Activated CD4-positive, alpha-beta memory T cell treated with anti-CD3 and anti-CD28 coated beads for 36 hours (primary cell): ENCODE measurements at places on chromosomes 2 and 18.

DNA sequence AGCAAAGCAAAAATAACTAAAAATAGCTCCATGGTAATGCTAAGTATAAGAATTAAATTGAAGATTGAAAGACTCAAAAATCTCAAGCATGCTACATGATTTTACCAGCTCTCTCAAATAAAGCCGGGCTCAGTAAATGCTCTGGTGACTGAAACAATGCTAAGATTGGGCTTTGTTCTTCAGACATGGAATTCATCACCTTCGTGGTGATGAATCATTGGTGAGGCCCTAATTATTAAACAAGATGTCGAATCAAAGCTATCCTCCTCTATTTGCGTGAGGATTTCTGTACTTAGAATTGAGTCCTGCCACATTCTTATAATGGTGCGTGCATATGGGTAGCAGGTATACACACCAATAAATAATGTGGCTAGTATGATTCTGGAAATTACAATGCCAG is 58.8 kb upstream of the LRRTM1 start:
- DNase-seq, result no peak

GRCh38 chr2:101012706-101013181 is 10.7 kb downstream of the RPL31 start:
- peak; percentile 24 for DNase-seq

DNA sequence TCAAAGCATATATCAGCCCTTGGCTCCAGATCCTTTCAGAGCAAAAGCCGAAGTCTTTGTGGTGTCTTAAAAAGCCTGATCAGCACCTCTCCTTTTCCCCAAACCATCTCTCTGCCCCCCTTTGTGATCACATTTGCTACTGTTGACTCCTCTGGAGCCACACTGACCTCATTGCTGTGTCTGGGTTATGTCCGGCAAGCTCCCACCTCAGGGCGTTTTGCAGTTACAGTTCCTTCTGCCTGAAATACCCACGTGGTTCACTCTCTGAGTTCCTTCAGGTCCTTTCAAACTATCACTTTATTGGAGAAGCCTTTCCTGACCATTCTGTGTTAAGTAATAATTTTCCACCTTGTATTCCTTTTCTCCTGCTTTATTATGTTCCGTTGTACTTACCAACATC is 11.8 kb downstream of the C2orf69 start:
- DNase-seq, result no peak

DNA sequence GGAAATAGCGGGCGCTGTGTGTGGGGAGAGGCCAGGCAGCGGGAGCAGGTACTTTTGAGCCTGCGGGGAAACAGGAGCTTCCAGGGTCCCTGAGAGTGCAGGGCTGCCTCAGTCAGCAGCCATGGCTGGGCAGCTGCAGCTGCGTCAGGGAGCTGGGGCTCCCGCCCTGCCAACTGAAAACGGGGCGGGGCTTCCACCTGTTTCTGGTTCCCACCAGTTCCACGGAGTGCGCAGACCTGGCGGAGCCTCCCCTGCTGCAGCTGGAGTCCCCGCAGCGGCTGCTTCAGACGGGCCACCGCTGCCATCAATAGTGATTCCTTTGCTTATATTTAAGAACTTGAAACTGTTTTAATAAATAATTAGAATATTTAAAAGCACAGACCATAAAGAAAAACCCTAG is 30.6 kb upstream of the RPRM start:
- no peak for DNase-seq

- DNase-seq, result no peak
Observed at GRCh38 chr18:44602380-44602779, 78.3 kb upstream of the SETBP1 start.

- no peak for DNase-seq
Observed at GRCh38 chr2:207697411-207697810, 14.0 kb upstream of the CCNYL1 start.

DNA sequence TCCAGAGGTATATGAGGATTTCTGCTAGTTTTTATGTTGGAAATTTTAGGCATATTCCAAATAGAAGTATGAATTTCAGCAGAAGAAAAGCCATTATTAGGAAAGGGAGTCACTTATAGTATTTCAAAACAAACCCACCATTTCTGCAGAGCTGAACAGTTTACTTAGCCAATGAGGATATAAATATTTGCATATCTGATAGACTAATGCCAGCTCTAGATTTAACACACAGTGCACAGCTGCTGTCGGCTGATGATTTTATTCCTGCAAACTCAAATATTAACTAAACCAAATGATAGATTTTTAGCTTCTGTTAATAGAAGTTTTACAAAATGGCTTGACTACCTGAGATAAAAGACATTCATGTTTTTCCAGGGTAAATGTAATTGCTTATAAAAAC is 375.8 kb upstream of the FANCL start:
- no peak for DNase-seq

DNA sequence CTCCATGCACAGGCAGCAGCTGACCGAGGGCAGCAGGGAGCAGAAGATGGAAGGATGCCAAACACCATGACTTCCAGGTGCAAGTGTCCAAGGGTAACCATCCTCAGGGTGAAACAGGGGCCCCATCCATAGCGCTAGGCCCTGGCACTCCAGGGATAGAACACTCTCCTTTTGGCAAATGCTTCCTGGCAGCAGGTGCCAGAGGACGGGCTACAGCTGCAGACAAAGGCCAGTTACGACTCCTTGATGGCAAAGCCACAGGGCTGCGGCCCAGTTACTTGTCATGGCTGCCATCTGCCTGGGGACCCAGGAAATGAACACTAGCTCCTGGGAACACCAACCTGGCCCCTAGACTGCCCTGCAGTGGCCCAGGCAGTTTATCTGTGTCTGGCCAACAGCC is 178.8 kb downstream of the TMEM163 start:
- DNase-seq, result no peak

DNA sequence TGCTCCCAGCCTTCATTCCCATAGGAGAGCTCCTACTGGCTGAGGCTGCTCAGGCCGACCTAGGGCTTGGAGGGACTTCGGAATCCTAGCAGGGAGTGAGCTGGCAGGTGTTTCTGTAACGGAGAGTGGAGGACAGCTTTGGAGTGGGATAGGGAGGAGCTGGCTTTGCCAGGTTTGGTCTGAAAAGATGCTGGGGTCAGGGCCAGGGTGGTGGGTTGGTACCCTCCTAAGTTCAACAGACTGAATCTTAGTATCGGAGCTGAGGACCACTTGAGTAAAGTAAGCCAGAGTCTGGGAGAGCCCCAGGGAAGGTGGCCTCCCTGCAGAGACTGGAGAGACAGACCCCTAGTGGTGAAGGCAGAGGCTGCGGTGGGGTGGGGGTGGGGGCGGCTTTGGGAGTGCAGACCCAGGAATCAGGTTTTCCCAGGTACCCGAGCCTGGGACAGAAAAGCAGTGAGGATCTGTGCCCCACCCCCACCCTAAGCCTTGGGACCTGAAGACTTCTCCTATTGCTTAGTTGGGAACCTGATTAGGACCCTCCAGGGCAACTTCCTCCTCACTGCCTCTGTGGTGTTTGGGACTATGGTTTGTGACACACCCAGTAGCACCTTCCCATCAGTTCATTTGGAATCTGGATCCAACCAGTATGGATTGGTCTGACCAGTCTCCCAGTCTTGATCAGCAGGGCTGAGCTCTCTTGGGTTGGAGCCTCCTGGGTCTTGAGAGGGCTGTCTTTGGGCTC is 3.0 kb downstream of the CNNM4 start:
- DNase-seq, result peak; percentile 28

DNA sequence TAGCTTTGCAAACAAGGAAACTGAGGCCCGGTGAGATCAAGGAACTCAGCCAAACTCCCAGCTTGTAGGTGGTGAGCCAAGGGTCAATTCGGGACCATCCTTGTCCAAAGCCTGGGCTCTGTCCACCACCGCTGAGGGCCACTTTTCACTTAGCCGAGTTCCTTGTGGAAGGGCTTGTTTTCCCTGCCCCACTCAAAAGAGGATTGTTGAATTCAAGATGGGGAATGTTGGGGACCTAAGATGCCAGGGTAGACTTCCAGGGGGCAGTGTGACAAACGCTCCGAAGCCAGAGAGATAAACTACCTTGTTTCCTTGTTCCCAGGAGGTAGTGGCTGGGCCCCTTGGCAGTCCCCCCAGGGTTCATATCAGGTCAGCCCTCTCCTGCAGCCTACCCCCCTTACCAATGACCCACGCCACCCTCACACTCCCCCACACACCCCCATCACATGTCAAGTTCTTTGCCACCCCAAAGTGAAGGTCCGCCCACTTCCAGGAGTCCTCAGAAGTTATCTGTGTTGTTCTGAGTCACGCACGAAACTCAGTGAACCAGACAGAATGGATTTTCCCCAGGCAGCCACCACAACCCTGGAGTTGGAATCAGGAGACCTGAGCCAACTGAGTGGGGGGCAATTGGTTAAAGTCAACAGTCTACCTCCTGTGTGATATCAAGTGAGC is 10.3 kb upstream of the ATOH8 start:
- DNase-seq, result no peak

DNA sequence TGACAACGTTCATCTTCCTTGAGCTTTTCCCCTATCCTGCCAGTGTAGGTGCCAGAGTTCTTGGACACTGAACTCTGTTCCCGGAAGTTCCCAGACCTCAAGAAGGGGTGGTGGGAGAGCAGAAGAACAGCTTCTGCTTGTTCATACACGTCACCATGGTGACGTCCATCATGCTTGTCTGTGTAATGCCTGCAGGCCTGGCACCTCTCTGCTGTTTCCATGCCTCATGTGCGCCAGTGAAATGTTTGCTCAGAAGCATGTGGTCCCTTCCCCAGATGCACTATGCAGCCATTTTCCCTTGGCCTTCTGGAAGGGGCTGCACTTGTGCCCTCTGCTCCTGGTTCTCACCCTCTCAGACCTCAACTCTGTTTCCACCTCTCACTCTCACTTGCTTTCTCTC is 210.8 kb upstream of the NABP1 start:
- no peak for DNase-seq

- no peak for DNase-seq
Observed at GRCh38 chr2:182301093-182301492, 125.7 kb downstream of the PDE1A start.

GRCh38 chr18:34650121-34650545 is 60.0 kb upstream of the DTNA start:
- DNase-seq, result no peak

DNA sequence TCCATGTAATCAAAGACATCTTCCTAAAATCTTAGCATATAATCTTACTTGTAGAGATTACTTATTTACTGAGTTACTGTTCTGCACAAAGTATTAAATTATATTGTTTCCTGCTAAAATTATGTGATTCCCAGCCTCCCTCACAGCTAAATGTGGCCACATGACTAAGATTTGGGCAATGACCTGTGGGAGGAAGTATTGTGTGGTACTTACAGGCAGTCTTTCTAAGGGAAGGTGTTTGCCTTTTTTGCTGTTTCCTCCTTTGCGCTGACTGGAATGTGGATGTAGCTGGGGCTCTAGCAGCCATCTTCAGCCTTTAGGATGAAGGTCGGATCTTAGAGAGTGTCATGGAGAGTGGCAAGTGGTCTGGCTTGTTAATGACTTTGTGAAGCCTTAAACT is 146.3 kb upstream of the APCDD1 start:
- DNase-seq, result no peak

- no peak for DNase-seq
Observed at GRCh38 chr2:28253543-28253942, 139.1 kb upstream of the FOSL2 start.

- no peak for DNase-seq
Observed at GRCh38 chr2:37638973-37639372, 32.5 kb downstream of the CDC42EP3 start.

DNA sequence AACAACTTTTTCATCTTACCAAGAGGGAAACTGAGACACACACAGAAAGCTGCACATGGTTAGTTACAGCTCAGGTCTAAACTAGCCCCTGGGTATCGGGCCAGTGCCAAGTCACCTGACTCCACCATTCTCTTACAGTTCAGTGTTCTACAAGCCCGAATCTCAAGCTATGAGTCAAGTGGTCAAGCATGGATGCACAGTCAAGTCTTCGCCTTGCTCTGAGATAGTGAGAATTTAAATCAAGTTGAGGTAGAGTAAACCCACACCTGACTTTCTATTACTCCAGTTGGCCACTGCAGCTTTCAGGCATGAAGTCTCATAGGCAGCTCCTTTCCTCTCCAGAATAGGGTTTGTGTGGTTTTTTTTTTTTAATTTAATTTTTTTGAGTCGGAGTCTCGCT is 34.5 kb upstream of the ARL5A start:
- DNase-seq, result no peak

- DNase-seq, result no peak
Observed at GRCh38 chr18:64270121-64270520, 121.2 kb upstream of the LINC00305 start.

- no peak for DNase-seq
Observed at GRCh38 chr2:33678436-33678835, 79.3 kb upstream of the FAM98A start.

DNA sequence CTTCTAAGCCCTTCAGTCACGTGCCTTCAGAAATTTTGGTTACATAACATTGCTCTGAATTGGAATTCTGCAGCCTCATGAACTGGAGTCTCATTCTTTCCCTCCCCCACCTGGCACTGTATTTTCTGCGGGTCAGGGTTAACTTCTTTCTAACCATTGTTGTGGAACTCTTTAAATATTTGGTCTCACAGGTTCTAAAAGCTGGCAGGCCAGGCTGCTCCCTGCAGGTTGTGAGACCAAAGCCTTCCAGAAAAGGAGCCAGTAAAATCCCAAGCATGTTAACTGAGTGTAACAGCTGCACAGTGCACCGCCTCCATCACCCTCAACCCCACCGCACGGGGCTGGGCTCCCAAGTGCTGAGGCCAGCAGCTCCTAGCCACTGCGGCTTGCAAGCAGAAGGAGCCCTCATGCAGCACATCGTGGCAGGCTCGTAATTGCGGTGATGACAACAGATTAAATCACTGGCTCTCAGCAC is 174.1 kb upstream of the ALPP start:
- DNase-seq, result no peak

DNA sequence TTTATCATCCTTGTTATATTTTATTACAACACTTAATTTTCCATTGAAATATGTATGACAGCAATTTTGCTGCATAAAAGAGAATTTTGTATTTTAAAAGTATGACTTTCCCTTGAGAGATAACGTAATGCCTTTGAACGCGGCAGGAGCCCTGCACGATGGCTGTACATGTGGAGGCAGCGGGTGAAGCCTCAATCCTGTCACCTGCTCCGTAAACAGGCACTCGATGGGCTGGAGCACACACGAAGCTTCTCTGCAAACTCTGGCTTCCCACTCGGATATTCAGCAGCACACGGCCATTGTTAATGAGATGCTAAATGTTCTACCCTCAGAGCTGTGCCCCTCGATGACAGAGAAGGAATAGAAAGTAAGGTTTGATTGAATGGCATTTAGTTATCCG is 184.4 kb downstream of the RTP5 start:
- DNase-seq, result no peak

- no peak for DNase-seq
Observed at GRCh38 chr2:190272457-190272842, 47.2 kb downstream of the HIBCH start.

DNA sequence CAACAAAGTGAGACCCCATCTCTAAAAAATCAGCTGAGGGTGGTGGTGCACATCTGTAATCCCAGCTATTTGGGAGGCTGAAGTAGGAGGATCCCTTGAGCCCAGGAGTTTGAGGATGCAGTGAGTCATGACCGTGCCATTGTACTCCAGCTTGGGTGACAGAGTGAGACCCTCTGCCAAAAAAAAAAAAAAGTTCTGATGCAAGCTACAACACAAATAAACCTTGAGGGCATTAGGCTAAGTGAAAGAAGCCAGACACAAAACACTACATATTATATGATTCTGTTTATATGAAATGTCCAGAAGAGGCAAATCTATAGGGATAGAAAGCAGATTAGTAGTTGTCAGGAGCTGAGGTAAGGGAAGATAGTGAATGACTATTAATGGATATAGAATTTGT is 13.0 kb downstream of the YWHAQ start:
- no peak for DNase-seq

GRCh38 chr2:42092084-42092996 is 44.5 kb downstream of the PKDCC start:
- DNase-seq, result no peak

GRCh38 chr2:148619560-148620195 is 24.9 kb upstream of the EPC2 start:
- DNase-seq, result no peak
